ENCODE measurements at places on chromosomes 12 and 14.

DNA sequence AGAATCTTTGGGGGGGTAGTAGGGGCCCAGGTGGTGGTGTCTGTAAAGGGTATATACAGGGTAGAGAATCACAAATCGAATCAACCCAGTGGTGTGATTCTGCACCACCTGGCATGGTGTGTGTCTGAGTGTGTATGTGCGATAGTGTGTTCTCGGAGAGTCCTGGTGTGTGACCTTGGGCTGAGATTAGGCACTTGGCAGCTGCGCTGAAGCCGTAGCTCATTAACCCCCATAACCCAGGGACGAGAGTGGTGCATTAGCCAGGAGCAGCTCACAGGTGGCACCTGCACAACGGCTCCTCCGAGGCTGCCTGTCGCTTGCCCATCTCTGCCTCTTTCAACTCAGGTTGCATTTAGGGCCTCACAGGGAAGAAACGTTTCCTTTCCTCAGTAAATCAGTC is 15.6 kb upstream of the TESC start:
- no peak for DNase-seq

DNA sequence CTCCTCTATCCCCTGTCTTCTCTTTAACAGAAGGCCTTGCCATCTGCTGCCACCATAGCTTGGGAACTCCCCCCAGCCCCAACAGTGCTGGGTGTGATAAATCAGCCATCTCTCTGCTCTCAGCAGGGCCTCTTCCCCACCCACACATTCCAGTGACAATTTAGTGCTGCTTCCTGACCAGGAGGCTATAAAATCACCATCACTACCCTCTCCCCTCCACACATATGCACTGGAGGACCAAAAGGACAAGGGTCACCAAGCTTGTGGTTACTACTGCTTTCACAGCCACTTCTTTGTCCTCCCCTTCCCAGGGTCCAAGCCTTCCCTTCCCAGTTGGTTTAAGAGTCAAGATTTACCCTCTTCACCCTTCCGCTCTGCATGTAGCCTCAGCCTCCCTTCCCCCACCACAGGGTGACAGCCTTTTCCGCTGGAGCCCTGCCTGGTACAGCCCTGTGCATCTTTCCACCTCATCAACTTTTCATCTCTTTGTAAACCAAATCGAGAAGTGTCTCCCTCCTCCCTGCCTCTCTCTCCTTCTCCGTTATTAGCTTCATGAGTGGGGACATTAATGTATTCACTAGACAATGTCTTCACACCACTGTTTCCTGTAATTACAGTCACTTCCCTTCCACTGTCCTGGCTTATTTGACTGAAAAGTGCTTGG is 9.4 kb downstream of the PSMB5 start:
- DNase-seq: no peak

DNA sequence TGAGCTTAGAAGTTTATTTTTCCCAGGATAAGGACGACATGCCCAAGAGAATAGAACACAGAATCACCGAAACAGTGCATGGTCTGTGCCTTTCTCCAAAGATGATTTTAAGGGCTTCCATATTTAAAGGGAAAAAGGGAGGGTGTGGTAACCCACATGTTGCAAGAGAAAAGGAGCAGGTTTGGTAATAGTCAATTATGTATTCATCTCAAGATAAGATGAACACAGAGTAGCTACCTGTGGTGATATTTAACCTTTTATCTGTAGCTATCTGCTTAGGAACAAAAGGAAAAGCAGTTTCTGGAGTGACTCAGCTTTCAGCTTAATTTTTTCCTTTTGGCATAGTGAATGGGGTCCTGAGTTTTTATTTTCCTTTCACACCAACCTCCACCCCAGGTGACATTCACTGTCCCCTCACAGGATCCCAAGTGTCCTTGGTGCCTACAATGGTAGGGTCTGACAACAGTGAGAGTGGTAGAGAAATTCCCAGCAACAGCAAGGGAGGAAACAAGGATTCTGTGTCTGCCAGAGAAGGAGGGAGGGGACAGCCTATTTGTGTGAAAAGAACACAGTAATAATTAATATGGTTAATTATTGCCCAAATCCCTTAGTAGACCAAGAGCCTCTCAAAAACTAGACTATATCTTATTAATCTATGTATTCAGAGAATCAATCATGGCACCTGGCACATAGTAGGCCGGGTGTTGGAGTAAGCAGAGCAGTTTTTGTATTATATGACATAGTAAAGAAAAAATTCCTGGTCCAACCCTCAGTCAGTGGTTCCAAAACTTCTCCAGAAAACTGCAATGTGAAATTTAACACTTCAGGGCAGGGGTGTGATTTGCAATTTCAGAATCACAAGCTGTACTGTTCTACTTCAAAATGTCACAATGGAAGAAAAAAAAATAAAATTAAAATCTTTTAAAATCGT is 154.5 kb downstream of the PHLDA1 start:
- DNase-seq: no peak

DNA sequence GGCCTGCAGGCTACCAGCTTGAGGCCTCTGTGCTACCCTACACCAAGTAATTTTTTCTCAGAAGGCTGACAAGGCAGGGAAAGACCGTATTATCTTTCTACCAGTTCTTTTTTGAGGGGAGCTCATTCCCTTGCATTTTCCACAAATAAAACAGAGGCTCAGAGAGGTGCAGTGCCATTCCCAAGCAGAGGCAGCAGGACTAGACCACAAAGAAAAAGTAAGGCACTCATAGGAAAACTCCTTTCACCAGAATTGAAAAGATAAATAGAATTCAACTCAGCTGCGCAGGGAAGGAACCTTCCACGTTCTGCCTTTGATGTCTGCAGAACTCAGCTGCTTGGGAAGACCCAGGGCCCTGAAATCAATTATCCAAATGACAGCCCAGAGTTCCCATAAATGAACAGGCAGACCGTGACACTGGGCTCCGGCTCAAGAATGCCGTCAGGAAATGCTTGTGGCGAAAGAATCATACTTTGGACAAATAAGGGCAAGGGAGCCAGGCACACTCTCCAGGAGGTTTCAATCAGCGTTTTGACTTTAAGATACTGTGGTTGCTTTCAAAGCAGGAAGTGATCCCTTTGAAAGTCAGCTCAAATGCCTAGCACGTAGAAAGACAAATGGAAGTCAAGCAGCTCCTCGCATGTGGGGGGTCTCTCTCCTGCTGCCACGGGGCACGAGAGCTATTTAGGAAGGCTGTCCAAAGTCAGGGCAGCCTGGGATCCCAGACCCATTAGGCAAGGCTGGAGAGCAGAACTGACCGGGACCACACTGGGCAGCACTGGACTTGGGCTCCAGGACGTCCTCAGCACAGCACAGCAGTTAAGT is 14.0 kb downstream of the KCTD10 start:
- DNase-seq: no peak

DNA sequence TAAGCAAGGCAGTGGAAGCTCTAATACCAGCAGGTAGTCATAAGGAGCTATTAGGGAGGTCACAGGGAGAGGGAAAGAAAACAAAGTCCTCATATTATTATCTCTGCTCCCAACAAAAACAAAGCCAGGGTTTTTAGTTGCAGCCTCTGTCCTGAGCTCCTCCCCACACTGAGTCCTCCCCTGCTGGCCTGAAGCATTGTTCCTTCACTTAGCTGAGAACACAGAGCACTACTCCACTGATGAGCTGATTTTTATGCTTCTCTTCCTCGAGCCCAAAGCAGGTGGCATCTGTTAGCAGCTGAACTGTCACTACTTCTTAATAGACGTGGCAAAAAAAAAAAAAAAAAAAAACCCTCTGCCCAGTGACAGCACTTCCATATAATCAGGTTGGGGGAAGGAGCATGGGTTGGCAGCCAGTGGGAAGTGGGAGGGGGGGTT is 10.5 kb upstream of the STAC3 start:
- no peak for DNase-seq

DNA sequence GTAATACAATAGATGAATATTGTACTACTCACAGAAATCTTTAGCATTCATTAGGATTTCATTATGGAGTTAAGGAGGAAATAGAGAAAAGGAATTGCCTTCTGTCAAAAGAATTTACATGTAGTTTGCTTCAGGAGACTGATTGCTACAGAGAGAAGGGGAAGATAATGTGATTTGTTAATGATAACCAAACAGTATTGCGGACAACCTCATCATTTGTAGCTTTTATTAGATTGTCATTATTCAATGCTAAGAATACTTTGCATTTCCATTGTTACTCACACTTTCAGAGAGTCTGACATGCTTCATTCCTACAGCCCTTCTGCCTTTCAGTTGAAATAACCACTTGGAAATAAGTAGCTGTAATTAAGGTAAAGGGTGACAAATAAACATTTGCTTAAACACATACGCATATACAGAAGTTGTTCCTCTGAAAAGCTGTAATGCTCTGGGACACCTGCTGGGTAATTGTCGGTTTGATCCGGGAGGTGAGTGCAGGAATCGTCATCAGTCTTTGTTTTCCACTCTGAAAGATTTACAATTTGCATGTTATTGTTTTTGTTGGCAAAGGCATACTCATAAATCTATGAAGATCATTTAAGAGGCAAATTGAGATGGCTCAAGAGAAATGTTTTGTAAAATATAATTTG is 600.2 kb downstream of the TRHDE start:
- no peak for DNase-seq

DNA sequence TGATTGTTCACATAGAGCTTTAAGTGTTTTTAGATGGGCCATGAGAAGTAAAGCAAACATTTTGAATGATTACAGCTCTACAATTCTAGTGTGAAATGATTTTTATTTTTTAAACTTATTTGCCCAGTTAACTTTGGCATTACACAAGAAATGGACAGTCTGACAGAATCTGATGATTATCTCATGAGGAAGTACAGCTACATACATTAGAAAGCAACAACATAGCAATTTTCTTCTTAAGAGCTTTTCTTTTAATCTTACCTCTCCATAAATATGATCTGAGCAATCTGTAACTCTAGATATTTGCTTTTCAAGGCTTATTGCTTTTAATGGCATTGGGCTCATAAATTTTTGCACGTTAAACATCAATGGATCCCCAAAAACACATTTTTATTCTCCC is 26.5 kb upstream of the PPP1R12A start:
- no peak for DNase-seq

DNA sequence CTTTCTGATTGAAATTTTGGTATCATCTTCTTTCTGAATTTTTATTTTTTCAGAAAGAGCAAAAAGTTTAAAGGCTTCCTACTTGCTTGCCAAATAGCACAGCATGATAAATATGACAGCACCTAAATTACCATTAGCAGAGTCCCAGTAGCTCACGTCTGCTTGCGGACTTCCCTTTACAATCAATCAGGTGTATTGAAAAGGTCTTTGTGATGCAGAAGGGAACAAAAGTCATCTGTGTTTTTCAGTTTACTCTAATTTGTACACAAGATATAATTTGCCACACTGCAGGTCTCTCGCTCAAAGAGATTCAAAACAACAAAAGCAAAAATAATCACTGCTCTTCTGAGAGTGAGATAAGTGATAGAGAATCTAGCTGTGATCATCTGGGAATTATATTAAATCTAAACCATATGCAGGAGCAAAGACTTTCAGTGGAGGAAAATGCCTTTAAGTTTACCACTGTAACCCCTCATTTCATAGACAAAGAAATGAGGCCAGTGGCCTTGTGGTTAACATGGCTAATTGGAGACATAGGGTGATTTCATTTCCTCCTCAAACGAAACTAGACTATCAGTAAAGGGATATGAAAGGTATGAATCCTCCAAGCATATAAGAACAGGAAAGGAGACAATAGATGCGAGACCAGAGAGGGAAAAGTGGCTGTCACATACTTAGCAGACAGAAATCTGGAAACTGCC is 240.8 kb upstream of the TMPO start:
- no peak for DNase-seq

DNA sequence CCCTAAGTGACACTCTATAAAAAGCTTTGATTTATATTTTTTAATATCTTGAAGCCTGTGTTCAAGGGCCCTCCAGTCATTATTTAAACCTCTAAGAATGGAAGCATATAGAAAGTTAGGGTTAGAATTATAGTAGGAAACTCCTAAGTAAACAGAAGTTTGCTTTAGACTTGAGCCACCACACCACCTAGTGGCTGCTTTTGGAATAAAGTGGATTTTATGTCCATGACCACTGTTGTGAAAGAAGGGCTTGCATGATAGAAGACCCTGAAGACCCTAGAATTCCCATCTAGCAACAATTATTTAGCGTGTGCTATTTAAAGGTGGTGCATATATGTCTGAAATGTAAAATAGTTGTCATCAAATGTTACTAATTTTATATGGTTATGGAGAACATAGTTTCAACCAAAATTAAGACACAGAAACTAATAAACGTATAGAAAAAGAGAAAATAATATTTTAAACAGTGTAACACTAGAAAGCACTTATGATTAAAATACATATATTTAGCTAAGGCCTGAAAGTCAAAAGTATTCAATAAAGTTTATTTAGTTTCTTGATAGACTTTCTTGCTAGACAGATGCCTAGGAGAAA is 21.3 kb downstream of the LRRIQ1 start:
- no peak for DNase-seq

GRCh38 chr14:72629534-72629933 is 264.4 kb downstream of the DPF3 start:
- DNase-seq: no peak

- no peak for DNase-seq
These were observed 192.9 kb downstream of the C12orf75 start for GRCh38 chr12:105523164-105524057.

DNA sequence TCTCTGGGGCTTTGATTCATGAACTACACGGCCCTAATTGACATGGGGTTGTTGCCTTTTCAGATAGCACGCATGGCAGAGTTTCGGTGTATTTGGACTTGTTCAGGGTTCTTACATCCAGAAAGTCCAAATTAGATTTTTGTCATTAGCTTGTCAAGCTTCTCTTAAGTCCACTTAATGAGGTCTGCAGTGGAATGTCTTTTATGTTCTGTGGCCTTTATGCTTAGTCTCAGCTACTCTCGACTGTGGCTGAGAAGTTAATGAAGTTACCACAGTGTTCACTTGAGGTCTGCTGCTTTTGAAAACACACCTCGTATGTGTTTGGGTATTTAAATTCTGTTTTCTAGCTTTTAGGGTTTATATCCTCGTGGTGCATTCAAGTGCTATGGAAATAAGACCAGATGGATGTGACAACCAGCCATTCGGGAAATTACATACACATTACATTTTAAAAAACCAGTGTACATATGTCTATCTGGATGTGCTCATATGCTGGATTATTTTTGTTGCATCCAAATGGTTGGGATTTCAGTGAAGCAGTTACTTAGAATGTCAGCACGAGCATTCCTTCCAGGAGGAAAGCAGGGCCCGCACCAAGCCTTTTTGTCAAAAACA is 80.2 kb downstream of the RMST start:
- no peak for DNase-seq

- no peak for DNase-seq
These were observed 239.4 kb upstream of the KRR1 start for GRCh38 chr12:75750716-75751306.

DNA sequence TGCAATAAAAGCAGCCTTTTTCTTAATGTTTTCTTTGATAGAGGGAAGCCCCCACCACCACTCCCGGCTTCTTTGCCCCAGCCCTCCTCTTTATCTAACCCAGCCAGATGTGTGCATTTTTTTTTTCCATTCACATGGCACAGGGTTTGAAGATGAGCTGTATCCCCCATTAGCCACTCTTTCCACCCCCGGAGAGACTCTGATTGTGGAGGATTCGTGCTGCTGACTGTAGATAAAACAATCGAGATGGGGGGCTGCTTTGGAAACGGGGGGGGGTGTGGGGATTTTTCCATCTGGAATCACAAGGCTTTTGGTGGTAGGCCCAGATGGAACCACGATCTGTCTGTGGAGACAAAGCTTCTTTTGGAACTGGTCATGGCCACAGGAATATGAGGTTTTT is 46.2 kb upstream of the VASH1 start:
- no peak for DNase-seq

All from stimulated activated CD4-positive, alpha-beta T cell treated with anti-CD3 and anti-CD28 coated beads, Interleukin-15, amount 100 ng/mL, for 48 hours (primary cell).